ENCODE measurements at places on chromosomes 12 and 14.

GRCh38 chr14:23182372-23183157 is 895 bp downstream of the SLC7A8 start:
- no peak for DNase-seq

DNA sequence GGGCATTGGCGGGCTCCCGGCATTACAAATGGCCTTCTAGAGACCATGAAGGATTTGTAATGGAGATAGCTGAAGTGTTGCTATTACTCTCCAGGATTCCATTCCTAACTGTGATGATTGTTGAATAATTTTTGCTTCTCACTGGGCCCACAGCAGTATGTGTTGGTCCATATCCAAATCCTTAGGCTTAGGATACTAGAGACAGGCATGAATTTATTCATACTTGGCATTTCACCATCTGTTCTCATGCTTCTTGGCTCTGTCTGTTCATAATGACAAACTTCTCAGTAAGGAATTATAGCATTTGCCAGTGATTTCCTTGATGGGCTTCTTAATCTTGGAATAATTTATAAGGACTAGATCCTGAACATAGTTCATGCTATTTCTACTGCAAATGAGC is 832.9 kb downstream of the C12orf50 start:
- no peak for DNase-seq

- DNase-seq, result no peak
Observed at GRCh38 chr12:27931390-27931789, 41.1 kb downstream of the PTHLH start.

DNA sequence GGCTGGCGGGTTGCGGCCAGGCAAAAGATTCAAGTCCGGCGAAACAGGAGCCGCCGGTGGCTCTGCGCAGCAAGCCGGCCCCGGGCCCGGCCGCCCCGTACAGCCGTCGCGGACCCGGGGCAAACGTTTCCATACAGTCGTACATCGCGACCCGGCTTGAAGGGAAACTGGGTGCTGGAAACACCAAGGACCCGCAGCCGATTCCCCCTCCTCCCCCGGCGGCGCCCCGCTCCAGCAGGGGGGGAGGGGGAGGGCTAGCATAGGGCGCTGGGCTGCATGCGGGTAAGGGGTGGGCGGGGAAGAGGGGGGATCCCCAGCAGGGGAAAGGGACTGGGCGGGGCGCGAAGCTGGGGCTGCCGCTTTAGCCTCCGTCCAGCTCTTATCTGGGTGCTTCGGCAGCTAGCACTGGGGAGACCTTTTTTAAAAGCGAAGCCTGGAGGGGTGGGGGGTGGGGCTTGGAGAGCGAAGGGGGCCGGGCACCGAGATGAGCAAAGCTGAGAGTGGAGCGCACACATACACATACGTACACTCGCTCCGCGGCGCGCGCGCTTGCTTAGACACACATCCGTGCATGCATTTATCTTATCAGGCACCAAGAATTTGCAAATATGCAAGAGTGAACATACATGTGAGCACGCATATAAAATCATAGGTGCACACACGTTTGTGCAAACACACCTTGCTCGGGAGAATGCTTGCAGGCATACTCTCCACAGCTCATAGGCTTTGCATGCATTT is 11.9 kb downstream of the RARG start:
- DNase-seq, result peak; percentile 46

All from inflammatory macrophage treated with lipopolysaccharide for 4 hours (primary cell).